ENCODE measurements at places on chromosomes 11 and 22.

DNA sequence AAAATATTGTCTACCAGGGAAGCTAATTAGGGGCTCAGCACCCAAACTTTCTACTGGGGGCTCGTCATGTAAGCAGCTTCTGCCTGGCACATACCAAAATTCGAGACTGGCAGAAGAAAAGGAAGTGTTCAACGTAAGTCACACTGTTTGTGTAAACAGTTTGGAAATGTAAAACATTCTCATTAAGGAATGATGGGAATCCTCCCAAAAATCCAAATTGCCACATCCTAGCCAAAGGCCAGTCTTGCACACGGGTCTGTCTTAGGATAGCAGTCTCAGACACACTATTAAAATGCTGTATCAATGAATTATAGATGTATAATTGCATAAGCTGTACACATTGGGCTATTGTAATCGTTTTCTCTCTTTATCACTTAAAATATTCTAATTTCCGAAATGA lies 28.9 kb downstream of the CUL5 start:
- no peak for DNase-seq

GRCh38 chr11:6911948-6912347 lies 8.9 kb upstream of the OR2D3 start:
- no peak for DNase-seq

DNA sequence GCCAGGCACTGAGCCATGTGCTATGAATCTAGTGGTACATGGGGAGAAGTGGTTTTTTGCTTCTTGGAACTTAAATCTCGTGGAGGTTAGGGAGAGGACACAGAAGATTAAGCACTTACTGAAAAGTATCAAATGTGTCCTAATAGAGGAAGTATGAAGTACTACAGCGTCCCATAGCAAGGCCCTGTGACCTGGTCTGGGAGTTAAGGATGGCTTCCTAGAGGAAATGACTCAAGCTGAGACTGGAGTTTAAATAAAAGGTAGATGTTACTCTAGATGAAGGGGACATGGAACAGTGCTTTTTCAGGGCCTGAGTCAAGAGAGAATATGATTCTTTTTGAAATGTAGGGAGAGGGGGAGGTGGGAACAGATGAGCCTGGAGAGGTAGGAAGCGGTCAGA lies 202.9 kb downstream of the GRIK4 start:
- no peak for DNase-seq

- DNase-seq: no peak
These were observed 26.7 kb downstream of the EIF3F start for GRCh38 chr11:8013833-8014232.

- DNase-seq: no peak
These were observed 123.8 kb downstream of the DDX10 start for GRCh38 chr11:108788565-108789199.

GRCh38 chr22:17639247-17639741 lies 737 bp downstream of the BCL2L13 start:
- DNase-seq: no peak

- no peak for DNase-seq
These were observed 375.1 kb downstream of the BUD13 start for GRCh38 chr11:116397602-116398084.

DNA sequence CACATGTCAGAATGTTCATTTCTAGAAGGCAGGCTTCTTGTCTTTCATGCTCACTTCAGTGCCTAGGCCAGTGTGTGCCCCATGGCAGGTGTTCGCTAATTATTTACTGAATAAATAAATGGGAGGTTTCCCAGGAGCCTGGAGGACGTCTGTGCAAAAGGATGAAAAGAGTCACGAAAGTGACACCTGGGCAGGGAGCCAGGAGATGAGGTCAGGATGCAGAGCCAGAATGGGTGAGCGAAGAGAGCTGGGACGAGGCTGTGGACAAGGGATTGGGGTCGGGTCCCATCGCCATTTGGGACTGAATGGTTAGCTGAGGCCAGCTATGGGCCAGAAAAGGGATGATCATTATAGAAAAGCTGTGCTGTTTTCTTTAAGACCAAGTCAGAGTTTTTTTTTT lies 560.4 kb downstream of the TBC1D22A start:
- no peak for DNase-seq

GRCh38 chr11:75272821-75273301 lies 32.3 kb downstream of the TPBGL start:
- DNase-seq: no peak

GRCh38 chr22:44740307-44740706 lies 12.1 kb upstream of the ARHGAP8 start:
- DNase-seq: no peak

DNA sequence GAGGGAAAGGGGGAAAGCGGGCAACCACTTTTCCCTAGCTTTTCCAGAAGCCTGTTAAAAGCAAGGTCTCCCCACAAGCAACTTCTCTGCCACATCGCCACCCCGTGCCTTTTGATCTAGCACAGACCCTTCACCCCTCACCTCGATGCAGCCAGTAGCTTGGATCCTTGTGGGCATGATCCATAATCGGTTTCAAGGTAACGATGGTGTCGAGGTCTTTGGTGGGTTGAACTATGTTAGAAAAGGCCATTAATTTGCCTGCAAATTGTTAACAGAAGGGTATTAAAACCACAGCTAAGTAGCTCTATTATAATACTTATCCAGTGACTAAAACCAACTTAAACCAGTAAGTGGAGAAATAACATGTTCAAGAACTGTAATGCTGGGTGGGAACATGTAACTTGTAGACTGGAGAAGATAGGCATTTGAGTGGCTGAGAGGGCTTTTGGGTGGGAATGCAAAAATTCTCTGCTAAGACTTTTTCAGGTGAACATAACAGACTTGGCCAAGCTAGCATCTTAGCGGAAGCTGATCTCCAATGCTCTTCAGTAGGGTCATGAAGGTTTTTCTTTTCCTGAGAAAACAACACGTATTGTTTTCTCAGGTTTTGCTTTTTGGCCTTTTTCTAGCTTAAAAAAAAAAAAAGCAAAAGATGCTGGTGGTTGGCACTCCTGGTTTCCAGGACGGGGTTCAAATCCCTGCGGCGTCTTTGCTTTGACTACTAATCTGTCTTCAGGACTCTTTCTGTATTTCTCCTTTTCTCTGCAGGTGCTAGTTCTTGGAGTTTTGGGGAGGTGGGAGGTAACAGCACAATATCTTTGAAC lies 6.8 kb downstream of the MALAT1 start:
- no peak for DNase-seq

DNA sequence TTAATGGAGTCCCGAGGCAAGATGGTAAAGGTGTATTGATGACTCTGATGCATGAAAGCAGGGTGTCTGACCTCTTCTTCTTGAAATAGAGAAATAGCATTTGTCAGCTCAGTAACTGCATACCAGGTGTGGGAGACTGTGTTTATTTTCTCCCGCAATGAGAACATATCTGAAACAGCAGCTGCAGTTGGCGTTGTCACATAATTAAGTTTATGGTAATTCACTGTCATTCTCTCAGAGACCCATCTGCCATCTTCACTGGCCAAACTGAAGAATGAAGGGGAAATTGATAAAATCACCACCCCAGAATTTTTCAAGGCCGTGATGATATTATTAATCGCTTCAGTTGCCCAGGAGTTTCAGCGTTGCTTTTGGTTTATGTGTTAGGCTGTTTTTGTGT lies 20.1 kb upstream of the MCHR1 start:
- no peak for DNase-seq

GRCh38 chr22:20011993-20012740 lies 4.5 kb downstream of the ARVCF start:
- DNase-seq: no peak

- no peak for DNase-seq
These were observed 5.4 kb downstream of the NADSYN1 start for GRCh38 chr11:71458146-71459070.

DNA sequence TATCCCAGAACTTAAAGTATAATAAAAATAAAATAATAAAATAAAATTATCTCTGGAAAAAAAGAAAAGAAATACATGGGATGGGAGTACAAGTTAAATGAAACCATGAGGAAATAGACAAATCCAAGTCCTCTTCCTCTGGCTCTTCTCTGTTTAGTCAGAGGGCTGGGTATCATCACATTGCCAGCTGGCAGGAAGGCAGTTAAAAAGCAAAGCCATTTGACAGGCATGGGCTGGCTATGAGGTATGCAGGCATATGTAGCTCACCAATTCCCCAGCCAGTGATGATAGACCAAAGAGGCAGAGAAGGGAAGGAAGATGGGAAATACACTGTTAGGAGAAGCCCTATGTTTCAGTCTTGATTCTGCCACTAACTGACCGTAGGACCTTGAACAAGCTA lies 6.5 kb downstream of the LYVE1 start:
- no peak for DNase-seq

DNA sequence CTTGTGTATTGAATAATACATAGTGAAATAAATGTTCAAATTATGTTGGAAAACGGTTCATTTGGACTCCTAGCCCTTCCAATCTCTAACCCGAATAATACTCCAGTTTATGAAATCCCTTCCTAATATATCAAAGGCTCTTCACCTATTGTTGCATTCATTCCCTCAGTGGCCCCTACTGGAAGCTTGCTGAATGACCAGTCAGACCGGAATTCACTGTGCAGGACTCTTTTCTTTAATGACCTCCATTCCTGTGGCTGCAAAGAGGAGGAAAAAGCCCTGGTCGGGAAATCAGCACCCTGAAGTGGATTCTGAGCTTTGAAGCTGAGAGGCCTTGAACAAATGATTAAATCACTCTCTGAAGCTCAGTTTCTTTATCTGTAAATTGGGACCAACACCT lies 19.1 kb upstream of the RCN1 start:
- DNase-seq: no peak

- no peak for DNase-seq
These were observed 52.2 kb downstream of the ANO5 start for GRCh38 chr11:22244986-22245592.

DNA sequence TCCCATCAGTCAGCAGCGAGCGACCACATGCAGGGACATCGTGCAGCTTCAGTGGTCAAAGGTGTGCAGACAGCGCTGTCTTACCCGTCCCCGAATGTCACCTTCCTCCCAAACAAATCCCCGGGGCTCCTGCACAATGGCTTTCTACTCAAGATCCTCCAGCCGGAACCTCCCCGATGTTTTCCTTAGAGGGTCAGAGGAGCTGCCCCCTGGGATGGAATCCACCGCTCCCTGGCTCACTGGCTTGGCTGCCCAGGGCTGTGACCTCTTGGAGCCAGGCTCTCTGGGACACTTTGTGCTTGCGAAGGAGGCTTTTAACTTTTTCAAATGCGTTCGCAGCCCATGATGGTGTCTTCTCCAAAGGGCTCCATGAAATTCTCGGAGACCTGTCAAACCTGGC lies 17.3 kb upstream of the FGF19 start:
- no peak for DNase-seq

- no peak for DNase-seq
These were observed 10.2 kb downstream of the TUBA8 start for GRCh38 chr22:18120857-18121256.

GRCh38 chr11:9529334-9529650 lies 44.2 kb upstream of the WEE1 start:
- DNase-seq: no peak

- no peak for DNase-seq
These were observed 102.3 kb upstream of the TENM4 start for GRCh38 chr11:79543101-79543500.

DNA sequence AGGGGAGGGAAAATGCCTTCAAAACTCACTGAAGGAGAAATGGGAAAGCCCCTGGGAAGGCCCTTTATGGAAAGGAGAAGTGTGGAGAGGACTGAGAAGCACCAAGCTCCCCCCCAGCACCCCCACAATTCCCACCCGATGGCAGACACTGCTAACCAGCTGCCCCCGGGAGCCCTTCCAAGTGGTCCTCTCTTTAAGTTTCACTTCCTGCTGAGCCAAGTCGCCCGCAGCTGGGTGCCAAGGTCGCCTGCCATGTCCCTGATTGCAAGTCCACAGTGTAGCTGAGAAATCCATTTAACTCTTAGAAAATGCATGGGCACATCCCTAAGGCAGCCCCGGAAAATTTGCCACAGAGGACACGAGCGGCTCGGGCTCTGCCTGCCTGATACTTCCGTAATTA lies 68.2 kb downstream of the GALNT18 start:
- no peak for DNase-seq

All from AG04449 (cell line).